ENCODE measurements at places on chromosomes 16 and 17.

- no peak for DNase-seq
Measured at GRCh38 chr17:50935996-50936266, 69.8 kb upstream of the TOB1 start.

- DNase-seq: no peak
Measured at GRCh38 chr17:16923097-16923903, 48.6 kb downstream of the TNFRSF13B start.

DNA sequence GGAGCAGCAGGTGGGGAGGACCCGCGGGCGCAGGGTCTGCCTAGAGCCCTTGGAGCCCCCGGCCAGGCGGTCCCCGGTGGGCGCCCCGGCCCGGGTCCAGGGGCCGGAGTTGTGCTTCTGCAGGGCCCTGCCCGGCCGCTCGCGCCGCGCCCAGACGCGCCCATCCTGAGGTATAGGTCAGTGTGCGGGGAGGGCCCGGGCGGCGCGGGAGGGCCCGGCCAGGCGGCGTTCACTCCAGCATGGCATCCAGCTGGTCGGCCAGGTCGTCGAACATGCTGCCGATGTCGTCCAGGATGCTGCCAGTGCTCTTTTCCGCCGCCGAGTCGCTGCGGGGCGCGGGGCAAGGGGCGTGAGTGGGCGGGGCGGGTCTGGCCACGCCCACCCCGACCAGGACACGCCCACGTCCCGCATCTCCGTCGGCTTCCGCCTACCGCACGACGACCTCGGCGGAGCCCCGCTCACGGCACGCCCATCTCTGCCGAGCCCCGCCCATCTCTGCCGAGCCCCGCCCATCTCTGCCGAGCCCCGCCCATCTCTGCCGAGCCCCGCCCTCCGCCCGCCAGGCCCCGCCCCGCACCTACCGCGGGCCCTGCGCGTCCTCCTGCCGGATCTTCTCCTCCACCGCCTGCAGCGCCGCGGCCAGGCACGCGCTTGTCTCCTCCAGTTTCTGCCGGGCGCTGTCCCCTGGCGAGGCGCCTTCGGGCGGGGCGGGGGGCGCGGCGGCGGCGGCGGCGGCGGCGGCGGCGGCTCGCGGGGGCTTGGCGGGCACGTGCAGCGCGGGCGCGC lies 17.9 kb downstream of the CASKIN1 start:
- DNase-seq: no peak

DNA sequence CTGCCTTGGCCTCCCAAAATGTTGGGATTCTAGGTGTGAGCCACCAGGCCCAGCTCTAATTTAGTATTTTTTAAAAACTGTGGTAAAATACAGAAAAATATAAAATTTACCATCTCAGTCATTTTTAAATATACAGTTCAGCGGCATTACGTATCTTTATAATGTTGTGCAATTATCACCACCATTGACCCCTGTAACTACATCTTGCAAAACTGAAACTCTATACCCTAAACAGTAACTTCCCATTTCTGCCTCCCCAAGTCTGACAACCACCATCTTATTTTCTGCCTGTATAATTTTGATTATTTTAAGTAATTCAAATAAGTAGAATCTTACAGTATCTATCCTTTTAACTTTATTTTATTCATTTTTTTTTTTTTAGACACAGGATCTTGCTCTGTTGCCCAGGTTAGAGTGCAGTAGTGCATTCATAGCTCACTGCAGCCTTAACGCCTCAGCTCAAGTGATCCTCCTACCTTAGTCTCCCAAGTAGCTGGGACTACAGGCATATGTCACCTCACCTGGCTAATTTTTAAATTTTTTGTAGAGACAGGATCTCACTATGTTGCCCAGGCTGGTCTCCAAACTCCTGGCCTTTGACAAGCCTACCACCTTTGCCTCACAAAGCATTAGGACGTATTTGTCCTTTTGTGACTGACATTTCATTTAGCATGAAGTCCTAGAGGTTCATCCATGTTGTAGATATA lies 10.9 kb upstream of the GGA2 start:
- no peak for DNase-seq

DNA sequence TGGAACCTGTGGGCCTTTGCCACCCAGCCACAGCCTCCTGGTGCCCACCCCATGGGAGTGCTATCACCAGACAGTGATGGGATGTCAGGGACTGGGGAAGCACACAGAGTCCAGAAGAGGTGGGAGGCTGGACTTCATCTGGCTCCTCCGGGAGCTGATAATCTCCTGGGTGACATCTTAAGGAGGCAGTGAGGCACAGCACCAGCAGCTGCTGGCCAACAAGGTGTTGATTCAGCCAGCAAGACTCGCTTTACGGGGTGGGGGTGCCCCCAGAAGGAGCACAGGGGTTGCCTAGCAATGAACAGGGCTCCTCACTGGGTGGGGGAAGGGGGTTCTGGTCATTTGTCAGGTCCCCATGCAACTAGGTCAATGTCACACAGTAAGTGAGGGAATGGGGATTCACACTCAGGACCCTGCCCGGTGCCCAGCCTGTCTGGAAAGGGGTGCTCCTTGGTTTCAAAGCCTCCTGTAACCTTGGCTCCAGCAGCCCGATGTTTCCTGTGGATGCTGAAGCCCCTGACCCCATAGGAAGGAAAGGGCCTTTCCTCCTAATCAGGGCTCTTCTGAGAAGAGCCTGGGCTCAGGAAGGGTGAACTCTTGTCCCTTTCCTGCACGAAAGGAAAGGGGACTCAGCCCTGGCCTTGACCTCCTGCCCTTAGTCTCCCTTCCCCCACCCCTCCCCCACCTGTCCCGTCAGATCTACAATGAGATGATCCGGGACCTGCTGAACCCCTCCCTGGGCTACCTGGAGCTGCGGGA lies 17.7 kb downstream of the KIF19 start:
- DNase-seq: no peak

DNA sequence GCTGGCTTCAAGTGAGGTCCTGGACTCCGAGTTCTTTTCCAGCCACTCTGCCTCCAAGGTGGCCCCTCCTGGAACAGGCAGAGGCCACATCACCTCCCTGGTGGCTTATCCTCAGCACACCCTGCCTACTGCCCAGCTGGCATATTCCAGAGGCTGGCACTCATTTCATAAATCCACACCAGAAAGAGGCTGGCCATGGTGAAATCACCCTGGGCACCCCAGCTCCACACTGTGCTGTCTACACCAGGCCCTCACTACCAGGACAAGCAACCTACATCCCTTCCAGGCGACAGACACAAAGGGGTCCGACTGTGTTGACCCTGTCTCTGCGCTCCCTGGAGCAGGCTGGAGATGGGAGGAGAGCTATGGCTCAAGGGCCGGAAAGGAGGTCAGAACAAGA lies 100.2 kb downstream of the C16orf78 start:
- no peak for DNase-seq

DNA sequence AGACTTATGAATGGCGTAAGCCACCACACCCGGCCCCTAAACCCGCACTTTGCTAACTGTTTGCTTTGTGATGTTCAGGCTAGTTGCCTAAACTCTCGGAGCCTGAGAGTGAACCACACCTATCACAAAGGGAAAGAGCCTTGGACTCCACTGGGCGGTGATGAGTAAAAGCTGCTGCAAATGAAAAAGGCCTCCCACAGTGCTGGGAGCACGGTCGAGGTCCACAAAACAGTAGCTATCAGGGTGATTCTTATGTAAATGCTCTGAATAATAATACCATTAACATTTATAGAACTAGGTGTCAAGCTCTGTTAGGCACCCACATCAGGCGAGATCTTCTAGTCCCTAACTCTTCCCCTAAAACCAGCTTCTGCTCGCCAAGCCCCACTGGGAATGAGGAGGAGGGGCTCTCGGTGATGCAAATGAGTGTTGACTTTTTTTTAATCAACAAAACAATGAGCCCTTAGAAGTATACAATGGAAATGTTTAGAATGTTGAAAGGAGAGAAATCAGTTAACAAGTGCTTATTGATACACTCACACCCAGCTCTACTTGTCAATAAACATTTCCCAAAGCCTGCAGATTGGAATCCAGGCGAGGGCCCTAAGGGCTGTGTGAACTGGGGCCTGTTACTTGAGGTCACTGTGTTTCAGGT lies 19.8 kb downstream of the FBRS start:
- peak; percentile 70 for DNase-seq

DNA sequence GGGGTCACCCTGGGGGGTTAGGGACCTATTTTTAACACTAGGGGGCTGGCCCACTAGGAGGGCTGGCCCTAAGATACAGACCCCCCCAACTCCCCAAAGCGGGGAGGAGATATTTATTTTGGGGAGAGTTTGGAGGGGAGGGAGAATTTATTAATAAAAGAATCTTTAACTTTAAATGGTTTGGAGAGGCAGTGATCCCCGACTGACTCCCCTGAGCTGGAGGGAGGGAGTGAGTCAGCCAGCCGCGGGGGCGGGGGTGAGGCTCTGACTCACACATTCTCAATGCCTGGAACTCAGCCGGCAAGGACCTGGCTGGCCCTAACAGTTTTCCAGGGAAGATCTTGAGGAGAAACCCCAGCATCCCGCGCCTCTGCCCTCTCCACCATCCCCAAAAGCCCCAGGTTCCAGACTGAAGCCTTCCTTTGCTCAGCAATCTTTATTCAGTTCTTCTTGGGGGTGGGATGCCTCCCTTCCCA lies 1.5 kb downstream of the HCFC1R1 start:
- peak; percentile 48 for DNase-seq

DNA sequence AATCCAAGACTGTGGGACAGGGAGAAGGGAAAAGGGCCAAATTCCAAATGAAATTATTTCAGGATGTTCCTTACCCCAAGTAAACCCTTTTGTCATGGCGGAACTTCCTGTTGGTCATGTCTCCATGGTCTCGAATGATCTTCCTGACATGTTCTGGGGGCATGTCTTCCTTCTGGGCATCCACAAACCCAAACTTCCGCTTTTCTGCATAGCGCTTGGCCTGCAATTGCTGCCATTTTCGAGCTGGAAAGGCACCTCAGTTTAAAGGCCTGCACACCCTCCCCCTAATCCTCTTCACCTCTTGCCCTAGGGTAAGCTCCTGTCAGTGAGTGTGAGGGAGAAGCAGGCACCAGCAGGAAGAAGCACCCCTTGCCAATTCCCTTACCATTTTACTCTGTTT lies 1.2 kb downstream of the PRPF8 start:
- DNase-seq: no peak

GRCh38 chr17:2102931-2103809 lies 48.3 kb downstream of the HIC1 start:
- peak; percentile 80 for DNase-seq

Measured in HAP-1 (cell line).